T-helper 2 cell treated with Interferon-gamma antibody and Interleukin-4, amounts not matched to agents 5 μg/mL and 100 μg/mL, for 36 hours (primary cell): ENCODE measurements at places on chromosomes 4 and X.

- no peak overlapping the region for H3K4me3 ChIP-seq
- H3K36me3 ChIP-seq, result no peaks in the 10 kb centered on the region
- DNase-seq, result no peak
- no peaks in the 10 kb centered on the region for H3K27me3 ChIP-seq
- no peaks in the 10 kb centered on the region for H3K4me1 ChIP-seq
- H3K27ac ChIP-seq, result no peak overlapping the region
These were observed 620.8 kb upstream of the NR3C2 start for GRCh38 chr4:149062997-149063396.

GRCh38 chr4:2458546-2459491 lies 10.1 kb upstream of the RNF4 start:
- H3K36me3 ChIP-seq, result no peaks in the 10 kb centered on the region
- no peak overlapping the region for H3K27ac ChIP-seq
- peaks cover 18% of the 10 kb centered on the region for H3K27me3 ChIP-seq
- DNase-seq, result no peak

GRCh38 chrX:30570505-30570904 lies 7.1 kb downstream of the TASL start:
- H3K4me3 ChIP-seq, result no peak overlapping the region
- no peak overlapping the region for H3K27ac ChIP-seq
- DNase-seq, result no peak
- peaks cover 14% of the 10 kb centered on the region for H3K36me3 ChIP-seq
- H3K27me3 ChIP-seq, result no peaks in the 10 kb centered on the region

- H3K4me1 ChIP-seq, result no peaks in the 10 kb centered on the region
- no peaks in the 10 kb centered on the region for H3K36me3 ChIP-seq
- H3K27me3 ChIP-seq, result no peaks in the 10 kb centered on the region
These were observed 37.6 kb downstream of the EFHC2 start for GRCh38 chrX:44305921-44306320.

DNA sequence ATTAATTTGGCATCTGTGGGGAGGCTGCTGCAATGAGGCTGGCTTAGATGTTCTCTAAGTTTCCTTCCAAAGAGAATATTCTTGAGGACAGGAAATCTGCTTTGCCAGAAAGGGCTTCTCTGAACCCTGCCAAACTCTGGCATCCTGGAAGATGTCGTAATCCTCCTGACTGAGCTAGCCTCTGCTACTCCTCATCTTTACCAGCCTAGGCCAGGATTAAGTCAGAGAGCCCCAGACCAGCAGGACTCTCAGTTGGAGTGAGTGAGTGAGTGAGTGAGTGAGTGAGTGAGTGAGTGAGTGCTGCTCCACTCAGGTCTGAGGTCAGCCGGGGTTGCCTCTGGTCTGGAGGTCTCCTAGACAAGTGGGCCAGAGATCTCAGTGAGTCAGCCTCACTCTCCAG lies 104.9 kb upstream of the SOD3 start:
- H3K36me3 ChIP-seq, result no peaks in the 10 kb centered on the region
- H3K4me1 ChIP-seq, result no peaks in the 10 kb centered on the region
- no peak for DNase-seq
- H3K4me3 ChIP-seq, result no peak overlapping the region
- no peaks in the 10 kb centered on the region for H3K27me3 ChIP-seq

- no peaks in the 10 kb centered on the region for H3K4me1 ChIP-seq
- no peak for DNase-seq
- no peak overlapping the region for H3K27ac ChIP-seq
- H3K27me3 ChIP-seq, result no peaks in the 10 kb centered on the region
These were observed 980.9 kb upstream of the DIAPH2 start for GRCh38 chrX:95703696-95704095.

DNA sequence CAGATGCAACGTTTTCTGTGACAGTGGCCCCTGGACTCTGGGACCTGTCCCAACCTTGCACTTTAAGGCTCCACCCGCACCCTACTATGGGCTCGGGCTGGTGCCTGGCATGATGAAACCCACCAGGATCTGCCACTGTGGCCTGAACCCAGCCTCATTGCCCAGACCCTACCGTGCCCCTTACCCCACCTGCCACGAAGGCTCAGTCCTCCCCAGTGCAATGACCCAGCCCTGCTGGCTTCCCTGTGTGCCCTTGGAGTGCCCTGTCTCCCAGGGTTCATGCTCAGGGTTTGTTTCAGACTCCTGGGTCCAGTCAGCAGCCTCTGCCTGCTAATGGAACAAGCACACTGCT lies 3.1 kb downstream of the UVSSA start:
- no peak for DNase-seq
- H3K4me3 ChIP-seq, result no peak overlapping the region
- H3K27me3 ChIP-seq, result no peaks in the 10 kb centered on the region

GRCh38 chr4:99664716-99665115 lies 7.1 kb upstream of the C4orf54 start:
- H3K27ac ChIP-seq, result no peak overlapping the region
- peaks cover 6% of the 10 kb centered on the region for H3K27me3 ChIP-seq
- no peak for DNase-seq

- H3K4me3 ChIP-seq, result no peak overlapping the region
- H3K27me3 ChIP-seq, result no peaks in the 10 kb centered on the region
- no peak overlapping the region for H3K27ac ChIP-seq
- DNase-seq, result no peak
- peaks cover 67% of the 10 kb centered on the region for H3K36me3 ChIP-seq
These were observed 74.0 kb upstream of the OGT start for GRCh38 chrX:71458866-71459265.

DNA sequence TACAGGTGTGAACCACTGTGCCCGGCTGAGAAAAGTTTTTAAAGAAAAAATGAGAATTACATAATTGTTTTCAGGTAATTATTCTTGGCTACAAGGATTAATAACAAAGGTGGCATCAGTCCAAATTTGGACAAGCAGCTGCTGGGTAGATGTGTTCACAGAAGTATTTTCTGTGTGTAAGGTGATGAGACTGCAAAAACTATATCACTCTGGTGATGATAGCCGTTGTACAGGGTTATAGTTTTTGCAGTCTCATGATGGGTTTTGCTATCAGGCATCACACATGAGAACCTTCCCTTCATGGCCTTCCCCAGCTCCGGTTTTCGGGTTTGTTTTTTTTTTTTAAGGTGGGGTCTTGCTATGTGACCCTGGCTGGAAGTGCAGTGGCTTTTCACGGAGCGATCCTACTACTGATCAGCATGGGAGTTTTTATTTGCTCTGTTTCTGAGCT lies 5.1 kb upstream of the SLC10A3 start:
- no peak overlapping the region for H3K4me3 ChIP-seq
- no peak overlapping the region for H3K27ac ChIP-seq
- H3K4me1 ChIP-seq, result no peaks in the 10 kb centered on the region
- H3K36me3 ChIP-seq, result no peaks in the 10 kb centered on the region
- DNase-seq, result no peak

DNA sequence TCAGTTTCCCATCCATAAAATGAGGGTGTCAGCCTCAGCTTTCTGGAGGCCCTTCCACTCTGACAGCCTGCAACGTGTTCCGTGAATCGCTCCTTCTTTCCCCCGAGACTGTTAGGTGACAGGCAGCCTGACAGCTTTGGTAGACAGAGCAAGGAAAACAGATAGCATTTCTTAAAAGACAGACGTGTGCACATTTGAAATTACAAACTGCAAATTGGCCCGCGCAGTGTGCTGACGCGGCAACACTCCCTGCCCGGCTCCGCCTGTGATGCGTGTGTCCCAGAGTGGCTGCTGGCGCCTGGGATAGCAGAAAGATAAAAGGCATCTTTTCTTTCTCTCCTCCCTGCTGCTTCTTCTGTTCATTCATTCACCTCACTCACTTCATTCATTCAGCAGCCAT lies 245.3 kb downstream of the AFAP1 start:
- DNase-seq, result no peak
- H3K4me1 ChIP-seq, result no peaks in the 10 kb centered on the region
- no peaks in the 10 kb centered on the region for H3K36me3 ChIP-seq
- no peaks in the 10 kb centered on the region for H3K27me3 ChIP-seq

DNA sequence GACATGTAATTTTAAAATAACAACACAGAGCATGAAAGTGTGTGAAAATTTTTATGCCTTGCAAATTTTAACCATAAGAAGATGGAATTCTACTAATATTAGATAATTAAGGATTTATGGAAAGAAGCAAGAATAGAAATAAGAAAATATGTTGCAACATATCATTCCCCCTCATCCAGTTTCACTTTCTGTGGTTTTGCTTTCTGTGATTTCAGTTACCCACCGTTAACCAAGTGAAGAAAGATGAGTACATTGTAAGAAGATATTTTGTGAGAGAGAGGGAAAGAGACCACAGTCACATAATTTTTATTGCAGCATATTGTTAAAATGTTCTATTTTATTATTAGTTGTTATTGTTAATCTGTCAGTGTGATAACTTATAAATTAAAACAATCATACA lies 77.9 kb downstream of the ADAM29 start:
- no peak for DNase-seq
- no peak overlapping the region for H3K4me3 ChIP-seq
- H3K27ac ChIP-seq, result no peak overlapping the region
- H3K36me3 ChIP-seq, result no peaks in the 10 kb centered on the region

- H3K4me3 ChIP-seq, result no peak overlapping the region
- no peaks in the 10 kb centered on the region for H3K4me1 ChIP-seq
- H3K27ac ChIP-seq, result no peak overlapping the region
- H3K36me3 ChIP-seq, result no peaks in the 10 kb centered on the region
- no peaks in the 10 kb centered on the region for H3K27me3 ChIP-seq
These were observed 10.9 kb upstream of the PCDH18 start for GRCh38 chr4:137543198-137543597.

DNA sequence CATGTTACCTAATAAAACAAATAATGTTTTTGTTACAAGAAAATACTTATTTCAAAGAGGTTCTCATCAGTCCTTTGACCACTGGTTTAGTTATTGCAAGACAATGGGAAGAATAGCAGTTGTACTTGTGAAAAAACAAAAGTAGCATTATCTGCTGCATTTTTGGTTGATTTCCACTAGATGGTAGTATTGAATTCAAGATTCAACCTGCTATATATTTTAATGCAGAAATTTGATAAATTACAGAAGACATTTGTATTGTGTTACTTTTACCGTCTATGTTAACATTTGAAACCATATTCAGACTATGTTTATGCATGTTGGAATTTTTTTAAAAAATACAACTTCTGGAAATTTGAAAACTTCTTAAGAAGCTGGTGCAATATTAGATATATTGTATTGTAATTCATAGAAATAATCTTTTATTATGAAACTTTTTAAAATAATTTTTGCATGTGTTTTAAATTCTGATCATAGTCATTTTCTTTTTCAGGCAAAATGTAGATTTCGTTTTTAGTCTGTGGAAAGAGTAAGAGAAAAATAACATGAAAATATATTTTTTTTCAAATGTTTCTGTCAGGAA lies 56.4 kb downstream of the SPCS3 start:
- no peaks in the 10 kb centered on the region for H3K4me1 ChIP-seq
- no peak for DNase-seq
- no peaks in the 10 kb centered on the region for H3K36me3 ChIP-seq
- H3K27me3 ChIP-seq, result no peaks in the 10 kb centered on the region
- H3K27ac ChIP-seq, result no peak overlapping the region
- no peak overlapping the region for H3K4me3 ChIP-seq

GRCh38 chr4:81712714-81713113 lies 241.0 kb upstream of the RASGEF1B start:
- no peak overlapping the region for H3K27ac ChIP-seq
- no peaks in the 10 kb centered on the region for H3K27me3 ChIP-seq
- H3K4me1 ChIP-seq, result no peaks in the 10 kb centered on the region
- DNase-seq, result no peak
- no peak overlapping the region for H3K4me3 ChIP-seq
- no peaks in the 10 kb centered on the region for H3K36me3 ChIP-seq

DNA sequence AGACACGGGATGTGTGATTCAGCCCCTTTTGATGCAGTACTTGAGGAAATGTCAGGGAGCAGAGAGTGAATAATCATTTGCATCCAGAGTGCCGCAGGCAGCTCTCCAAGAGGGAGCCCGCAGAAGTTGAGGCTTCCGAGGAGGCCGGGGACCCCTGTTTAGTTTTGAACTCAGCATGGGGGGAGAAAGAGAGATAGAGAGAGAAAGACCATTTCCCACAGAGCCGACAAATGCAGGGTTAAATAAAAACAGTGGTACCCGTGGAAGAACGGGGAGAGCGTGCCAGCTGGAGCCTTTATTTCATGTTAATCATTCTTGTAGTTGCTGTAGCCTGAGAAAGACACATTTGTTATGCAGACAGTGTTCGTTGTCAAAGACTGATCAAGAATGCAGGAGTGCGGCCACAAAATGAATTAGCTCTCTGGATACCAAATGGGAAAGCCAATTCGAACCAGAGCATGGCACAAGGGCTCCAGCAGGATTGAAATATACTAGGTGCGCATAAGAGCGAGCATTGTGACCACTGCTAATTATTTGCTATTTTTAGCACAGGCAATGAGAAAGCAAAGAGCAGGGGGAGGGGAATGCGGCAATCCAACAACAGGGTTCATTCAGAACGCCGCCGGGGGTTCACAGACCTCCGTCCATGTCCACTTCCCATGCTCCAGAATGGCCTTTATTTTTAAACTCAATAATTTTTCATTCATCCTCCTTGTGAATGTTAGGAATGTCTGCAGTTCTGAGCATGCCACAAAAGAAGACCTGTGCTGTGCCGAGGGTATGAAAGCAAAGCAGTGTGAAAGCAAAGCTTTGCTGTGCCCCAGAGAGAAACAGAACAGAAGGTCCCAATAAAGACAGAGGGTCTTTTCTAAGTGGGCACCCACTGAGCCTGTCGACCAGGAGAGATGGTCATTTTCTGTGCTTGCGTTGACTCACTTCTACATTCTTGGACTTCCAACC lies 243.9 kb upstream of the VCX3A start:
- DNase-seq, result no peak
- H3K36me3 ChIP-seq, result no peaks in the 10 kb centered on the region
- no peaks in the 10 kb centered on the region for H3K27me3 ChIP-seq
- no peak overlapping the region for H3K27ac ChIP-seq
- H3K4me3 ChIP-seq, result no peak overlapping the region

GRCh38 chr4:180058691-180059215 lies 2184.4 kb upstream of the TENM3 start:
- no peak overlapping the region for H3K4me3 ChIP-seq
- no peak for DNase-seq
- peaks cover 41% of the 10 kb centered on the region for H3K27me3 ChIP-seq
- H3K27ac ChIP-seq, result no peak overlapping the region

- no peaks in the 10 kb centered on the region for H3K27me3 ChIP-seq
- peaks cover 5% of the 10 kb centered on the region for H3K4me1 ChIP-seq
- H3K4me3 ChIP-seq, result no peak overlapping the region
- H3K36me3 ChIP-seq, result peaks cover 6% of the 10 kb centered on the region
- H3K27ac ChIP-seq, result no peak overlapping the region
These were observed 32.8 kb downstream of the HDAC8 start for GRCh38 chrX:72539822-72540221.

- H3K4me3 ChIP-seq, result no peak overlapping the region
- no peaks in the 10 kb centered on the region for H3K27me3 ChIP-seq
- H3K27ac ChIP-seq, result no peak overlapping the region
- H3K36me3 ChIP-seq, result no peaks in the 10 kb centered on the region
- H3K4me1 ChIP-seq, result no peaks in the 10 kb centered on the region
These were observed 12.5 kb downstream of the F8 start for GRCh38 chrX:155009994-155010472.

DNA sequence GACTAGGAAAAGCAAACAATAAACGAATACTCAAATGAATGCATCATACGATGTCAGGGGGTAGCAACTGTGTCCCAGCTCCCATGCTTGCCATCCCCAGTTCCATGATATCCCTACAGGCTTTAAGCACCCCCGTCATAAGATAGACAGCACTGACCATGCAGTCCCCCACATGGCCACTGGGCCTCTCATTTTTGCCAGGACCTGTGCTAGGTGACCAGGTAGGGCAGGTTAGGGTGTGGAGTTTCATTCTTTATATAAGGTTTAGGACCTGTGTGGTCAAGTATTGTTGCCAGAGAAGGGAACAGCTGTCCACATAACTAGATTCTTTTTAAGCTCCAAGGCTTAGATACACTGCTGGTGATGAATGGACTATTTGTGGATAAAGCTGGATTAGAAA lies 9.7 kb downstream of the PPEF2 start:
- no peak for DNase-seq
- H3K4me1 ChIP-seq, result no peaks in the 10 kb centered on the region
- H3K4me3 ChIP-seq, result no peak overlapping the region
- H3K27me3 ChIP-seq, result peaks cover 5% of the 10 kb centered on the region
- H3K27ac ChIP-seq, result no peak overlapping the region
